ENCODE measurements at places on chromosomes 2 and 18.

GRCh38 chr18:47313901-47314300 is 62.4 kb upstream of the SKOR2 start:
- DNase-seq = no peak

DNA sequence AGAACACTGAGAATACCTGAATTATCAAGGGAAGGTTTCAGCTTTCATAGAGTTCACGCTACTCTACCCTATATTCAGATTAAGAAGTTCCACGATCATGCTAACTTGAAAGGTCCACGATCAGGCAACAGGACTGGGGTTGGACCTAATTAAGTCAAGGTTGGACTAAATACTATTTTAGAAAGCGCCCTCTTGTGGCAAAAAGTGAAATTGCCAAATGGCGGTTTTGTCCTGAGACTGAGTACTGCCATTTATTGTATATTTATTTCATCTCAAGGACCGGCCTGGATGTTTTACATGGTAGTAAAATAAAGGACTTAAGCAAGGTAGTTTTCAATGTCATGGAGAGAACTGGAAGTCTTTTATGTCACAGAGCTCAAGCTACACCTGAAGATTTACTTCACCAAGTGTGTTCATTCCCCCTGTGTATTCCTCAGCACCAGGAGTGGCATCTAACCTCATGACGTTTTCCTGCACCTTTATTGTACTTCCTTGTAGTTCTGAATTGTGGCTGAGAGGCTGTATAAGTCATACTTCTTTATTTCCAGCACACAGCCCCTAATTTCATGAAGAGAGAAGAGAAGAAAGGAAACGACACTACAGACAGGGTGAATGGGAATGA is 56.8 kb downstream of the SRD5A2 start:
- peak; percentile 37 for DNase-seq

GRCh38 chr2:119249855-119250717 is 26.5 kb downstream of the STEAP3 start:
- DNase-seq = no peak

DNA sequence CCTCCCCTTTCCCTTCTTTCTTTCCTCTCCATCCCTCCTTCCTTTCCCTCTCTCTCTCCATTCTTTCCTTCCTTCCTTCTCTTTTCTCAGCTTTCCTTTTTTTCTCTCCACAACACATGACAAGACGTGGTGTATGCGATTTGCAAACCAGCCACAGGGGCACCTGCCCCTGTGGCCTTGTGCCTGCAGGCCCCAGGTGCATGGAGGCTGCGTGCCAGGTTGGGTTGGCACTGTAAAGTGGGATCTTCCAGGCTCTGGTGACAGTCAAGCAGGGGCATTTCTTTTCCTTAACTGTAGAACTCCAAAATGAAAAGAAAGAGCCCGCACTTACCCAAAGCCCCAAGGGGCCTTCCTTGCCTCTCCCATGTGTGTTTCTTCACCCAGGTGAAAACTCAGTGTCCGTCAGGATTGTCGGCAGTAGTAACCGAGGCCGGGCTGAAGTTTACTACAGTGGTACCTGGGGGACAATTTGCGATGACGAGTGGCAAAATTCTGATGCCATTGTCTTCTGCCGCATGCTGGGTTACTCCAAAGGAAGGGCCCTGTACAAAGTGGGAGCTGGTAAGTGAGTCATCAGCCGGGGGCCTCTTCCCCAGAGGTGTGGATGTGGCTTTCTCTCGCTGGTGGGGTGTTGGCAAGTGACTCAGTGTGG is 50.9 kb downstream of the MARCO start:
- no peak for DNase-seq

DNA sequence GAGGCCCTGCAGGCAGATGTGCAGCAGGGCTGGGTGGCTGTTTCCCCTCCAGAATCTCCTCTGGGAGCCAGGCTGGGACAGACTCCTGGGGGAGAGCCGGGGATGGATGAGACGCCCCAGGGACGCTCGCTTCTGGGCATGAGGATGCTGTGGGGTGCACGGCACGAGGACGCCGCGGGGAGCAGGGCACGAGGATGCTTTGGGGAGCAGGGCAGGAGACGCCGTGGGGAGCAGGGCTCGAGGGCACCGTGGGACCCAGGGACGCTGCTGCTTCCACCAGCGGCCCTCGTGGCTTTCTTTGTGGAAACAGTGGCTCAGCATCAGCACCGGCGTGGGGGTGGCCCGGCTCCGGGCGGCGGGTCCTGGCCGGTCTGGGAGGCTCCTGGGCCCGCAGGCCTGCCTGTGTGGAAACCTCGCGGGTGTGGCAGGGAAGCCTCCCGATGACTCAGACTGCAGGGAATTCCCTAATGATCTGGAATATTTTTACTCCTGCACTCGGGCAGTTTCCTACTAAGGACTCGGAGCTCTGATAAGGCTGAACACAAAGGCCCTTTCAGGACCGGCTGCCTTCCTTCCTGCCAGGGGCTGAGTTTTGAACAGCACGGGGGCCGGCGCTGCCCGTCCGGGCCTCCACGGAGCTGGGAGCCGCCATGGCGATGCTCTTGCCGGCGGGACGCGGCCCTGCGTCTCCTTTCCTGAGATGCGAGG is 62.6 kb downstream of the NFATC1 start:
- no peak for DNase-seq

DNA sequence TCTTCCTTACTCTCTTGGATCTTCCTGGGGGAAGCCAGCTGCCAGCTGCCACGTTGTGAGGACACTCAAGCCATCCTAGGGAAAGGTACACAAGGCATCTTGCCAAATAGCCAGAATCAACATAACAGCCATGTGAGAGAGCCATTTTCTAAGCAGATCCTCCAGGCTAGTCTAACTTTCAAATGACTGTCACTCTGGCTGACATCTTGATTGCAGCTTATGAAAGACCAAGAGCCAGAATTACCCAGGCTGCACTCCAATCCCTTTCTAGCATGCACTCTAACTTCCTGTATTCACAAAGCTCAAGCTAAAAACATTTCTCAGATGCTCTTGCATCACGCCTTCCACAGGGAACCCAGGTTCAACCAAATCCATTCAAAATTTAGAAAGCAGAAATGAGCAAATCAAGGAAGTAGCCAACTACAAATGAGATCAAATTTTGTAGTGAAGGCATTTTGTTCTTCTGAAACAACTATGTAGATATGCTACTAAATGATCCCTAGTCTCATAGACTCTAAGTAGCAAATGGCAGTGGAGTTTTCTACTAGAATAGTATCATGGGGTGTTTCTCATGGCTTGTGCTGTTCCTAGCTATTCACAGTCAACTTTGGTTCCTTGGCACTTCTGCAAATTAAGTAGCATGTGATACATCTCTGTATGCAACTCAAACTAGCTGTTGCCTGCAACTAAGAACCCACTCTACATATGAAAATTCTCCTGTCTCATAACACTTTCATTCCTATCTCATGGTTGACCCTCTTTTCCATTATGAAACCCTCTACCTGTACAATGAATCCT is 281.9 kb downstream of the ZEB2 start:
- DNase-seq = no peak

DNA sequence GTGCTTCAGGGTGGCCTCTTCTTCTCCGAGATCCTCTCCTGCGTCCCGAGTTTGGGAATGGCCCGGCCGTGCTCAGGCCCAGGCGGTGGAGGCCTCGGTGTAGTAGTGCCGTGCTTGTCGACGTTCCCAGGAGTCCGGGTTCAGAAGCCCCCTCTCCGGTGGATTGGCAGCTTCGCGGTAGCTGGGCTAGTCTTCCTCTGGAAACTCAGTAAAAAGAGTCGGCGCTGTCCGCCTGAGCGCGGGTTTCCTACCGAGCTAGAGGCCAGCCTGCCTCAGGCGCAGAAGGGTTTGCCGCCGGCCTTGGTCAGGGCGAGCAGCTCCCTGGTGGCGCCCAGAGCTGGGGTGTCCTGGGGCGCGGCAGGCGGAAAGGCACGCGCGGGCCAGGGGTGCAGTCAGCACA is 3.2 kb downstream of the RALBP1 start:
- no peak for DNase-seq

- DNase-seq = no peak
Observed at GRCh38 chr2:202486351-202486750, 110.2 kb downstream of the BMPR2 start.

- DNase-seq = no peak
Observed at GRCh38 chr2:29751390-29751789, 170.0 kb downstream of the ALK start.

DNA sequence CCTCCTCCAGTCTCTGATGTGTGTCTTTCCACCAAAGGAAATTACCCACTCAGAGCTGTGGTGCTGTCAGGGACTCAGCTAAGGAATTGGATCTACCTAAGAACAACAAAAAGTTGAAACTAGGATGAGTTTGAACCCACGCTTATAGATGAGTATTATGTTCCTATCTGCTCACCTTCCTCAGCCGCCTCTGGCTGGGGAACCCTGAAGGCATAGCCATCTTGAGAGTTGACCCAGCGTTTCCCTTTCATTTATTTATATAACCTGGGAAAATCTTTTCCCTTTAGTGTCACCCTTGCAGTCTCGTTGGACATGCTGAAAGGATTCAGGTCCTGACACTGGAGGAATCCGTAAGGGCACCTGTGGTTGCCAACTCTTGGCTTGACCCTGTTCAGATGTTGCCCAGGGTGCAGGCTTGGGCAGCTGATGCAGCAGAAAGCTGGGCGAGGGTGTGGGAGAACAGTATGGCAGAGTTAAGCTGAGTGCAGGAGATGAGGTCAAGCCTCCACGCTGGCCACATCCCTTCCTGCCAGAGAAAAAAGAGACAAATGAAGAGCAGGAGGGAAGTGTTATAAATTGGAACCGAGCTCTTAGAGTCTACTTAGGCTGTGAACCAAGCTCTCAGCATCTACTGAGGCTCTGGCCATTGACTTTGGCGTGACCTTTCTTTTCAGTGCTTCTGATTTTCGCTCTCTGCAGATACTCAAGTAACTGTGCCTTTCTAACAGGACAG is 1.9 kb downstream of the CDH20 start:
- no peak for DNase-seq

DNA sequence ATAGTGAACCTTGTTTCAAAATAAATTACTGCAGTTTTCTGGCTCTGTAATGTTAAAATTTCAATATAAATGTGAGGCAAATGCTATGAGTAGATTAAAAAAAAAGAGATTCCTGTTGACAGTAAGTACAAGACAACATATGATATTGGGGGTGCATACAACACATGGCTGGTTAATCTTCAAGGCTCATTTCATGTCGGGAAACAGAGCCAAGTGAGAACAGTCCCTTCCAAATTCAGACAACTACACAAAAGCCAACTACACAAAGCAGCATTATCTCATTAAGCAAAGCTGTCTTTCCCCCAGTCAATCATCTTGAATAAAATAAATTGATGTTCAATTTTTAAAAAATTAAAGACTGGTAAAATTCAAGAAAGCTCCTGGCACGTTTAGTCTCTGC is 549.2 kb downstream of the CCDC85A start:
- no peak for DNase-seq

GRCh38 chr2:57146951-57147350 is 899.7 kb upstream of the VRK2 start:
- no peak for DNase-seq

GRCh38 chr18:55513161-55513560 is 74.8 kb downstream of the TCF4 start:
- no peak for DNase-seq

GRCh38 chr2:171271386-171271785 is 110.7 kb upstream of the TLK1 start:
- no peak for DNase-seq

DNA sequence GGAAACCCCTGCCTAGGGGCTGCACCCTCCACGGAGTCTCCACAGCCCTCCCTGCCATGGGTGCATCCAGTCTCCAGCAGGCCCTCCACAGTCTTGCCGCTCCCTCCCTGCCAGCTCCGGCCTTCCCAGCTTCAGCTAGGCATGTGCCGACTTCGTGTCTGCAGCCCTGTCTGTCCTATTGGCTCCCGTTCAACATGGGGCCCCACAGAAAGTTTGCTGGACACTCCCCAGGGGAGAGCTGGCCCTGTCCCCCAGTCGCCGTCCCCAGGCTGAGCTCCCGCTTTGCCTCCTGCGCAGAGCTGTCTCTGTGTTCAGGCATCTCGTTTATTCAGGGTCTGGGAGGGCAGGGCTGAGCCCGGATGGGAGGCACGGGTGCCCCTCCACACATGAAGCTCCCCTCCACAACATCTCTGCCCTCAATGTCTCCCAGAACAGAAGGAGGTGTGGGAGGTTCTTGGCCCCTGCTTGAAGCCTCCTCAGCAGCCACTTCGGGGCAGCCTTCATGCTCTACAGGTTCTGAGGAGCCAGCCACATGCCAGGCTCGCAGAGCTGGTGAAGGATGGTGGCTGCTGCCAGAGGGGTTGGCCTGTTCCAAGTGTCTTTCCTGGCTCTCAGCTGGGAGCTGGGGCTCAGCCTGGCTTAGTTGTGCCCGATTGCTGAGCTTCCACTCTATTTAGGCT is 120.1 kb upstream of the PXDN start:
- DNase-seq = no peak

DNA sequence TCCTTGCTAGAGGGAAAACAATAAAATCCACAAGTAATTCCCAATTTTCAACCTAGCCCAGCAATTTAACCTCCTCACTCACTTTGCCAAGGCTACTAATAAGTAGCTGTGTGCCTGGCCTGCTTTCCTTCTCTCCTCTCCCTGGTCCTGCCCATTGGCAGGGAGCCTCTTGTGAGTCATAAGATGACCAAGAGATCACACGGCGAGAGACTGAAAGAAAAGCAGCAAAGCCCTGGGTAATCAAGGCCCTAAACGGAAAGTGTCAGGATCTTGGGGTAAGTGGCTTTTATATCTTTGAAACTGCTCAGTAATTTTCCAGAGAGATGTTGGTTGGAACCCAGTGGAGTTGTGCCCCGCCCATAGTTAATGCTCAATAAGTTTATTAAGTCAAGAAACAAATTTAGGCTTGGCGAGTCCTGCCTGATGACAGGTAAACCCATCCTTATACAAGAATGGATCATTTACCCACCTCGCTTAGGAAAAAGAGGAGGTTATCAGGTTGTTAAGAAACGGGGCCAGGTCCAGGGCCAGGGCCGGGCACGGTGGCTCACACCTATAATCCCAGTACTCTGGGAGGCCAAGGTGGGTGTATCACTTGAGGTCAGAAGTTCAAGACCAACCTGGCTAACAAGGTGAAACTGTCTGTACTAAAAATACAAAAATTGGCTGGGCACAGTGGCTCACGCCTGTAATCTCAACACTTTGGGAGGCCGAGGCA is 10.0 kb upstream of the ADAM17 start:
- DNase-seq = no peak

All from activated CD4-positive, alpha-beta T cell treated with anti-CD3 and anti-CD28 coated beads, Interleukin-2, amount 50 U/mL, for 4 hours (primary cell).